ENCODE measurements at places on chromosomes 1 and 21.

- ATAC-seq = no peak
Measured at GRCh38 chr1:55352080-55352810, 137.1 kb upstream of the USP24 start.

DNA sequence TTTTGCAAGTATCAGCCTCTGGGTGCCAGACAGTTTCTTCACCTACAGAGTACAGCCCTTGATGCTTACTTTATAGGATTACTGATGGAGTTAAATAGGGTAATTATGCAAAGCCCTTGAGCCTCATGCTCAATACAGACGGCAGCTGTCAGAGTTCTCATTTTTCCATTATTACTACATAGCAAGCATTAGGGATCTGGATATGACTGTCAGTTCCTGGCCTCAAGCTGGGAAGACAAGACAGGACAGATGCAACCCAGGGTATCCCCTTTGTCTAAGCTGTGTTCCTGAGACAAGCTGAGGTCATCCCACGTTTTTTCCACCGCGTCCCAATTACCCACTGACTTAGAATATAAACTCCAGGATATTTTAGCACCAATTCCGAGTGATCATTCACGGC is 94.4 kb downstream of the SLC35F3 start:
- peak; percentile 49 for ATAC-seq

DNA sequence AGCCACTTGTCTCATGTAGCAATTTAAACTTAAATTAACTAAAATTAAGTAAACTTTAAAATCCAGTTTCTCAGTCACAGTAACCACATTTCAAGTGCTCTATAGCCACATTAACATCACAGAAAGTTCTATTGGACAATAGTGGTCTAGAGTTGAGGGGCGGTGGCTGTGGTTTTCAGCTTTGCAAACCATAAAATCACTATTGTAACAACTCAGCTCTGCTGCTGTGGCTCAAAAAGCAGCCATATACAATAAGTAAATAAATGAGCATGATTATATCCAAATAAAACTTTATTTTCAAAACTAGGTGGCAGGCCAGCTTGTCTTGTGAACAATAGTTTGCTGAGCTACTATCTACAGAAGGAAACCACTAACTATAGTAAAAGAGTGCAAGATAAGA is 43.4 kb upstream of the C1orf53 start:
- no peak for ATAC-seq

DNA sequence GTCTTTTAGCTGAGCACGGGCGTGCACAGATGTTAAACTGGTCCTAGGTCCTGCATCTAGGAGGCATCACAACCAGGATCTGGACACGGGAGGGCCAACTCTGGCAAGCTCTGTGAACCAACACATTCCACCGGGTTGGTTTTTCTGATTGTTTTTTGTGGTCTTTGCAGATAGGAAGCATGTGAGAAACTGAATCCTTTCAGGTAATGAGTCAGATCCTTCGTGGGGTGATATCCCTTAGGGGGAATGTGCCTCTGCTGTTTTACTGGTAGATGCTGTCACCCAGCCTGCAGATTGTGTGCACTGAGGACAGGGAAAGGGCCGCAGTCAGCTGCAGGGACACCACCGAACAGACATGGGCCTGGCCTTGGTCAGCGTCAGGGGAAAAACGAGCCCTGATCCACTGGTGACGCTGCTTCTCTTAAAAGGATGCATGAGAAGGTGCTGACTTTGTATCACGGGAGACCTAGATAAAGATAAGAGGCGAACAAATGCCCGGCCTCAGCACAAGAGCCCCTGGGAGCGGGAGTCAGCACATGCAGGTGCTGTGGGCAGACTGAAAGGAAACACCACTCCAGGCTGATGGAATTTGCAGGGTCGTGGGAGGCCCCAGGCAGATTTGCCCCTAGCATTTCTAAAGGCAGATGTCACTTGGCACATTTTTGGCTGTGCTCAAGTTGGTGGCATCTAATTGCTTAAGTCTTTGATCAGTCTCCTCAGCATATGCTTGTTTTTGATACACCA is 51.1 kb downstream of the DOP1B start:
- ATAC-seq = no peak

DNA sequence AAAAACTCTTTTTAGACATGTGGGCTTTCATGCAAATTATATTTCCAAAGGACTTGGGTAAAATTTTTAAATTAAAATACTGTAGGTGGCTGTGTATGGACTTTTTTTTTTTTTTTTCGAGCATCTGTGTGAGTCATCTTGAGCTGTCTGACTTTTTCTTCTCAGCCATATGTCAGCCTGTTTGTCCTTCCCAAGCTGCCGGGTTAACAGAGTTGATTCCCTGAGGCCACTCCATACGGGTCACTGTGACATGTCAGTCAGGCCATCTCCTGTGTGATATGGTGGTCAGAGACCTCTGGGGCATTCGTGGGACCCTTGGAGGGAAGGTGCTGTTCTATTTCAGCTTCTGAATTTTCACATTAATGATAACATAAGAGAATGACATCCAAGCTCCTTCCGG is 148.3 kb downstream of the KCNJ6 start:
- no peak for ATAC-seq

- ATAC-seq = no peak
Measured at GRCh38 chr1:200301152-200301551, 108.7 kb downstream of the ZNF281 start.

DNA sequence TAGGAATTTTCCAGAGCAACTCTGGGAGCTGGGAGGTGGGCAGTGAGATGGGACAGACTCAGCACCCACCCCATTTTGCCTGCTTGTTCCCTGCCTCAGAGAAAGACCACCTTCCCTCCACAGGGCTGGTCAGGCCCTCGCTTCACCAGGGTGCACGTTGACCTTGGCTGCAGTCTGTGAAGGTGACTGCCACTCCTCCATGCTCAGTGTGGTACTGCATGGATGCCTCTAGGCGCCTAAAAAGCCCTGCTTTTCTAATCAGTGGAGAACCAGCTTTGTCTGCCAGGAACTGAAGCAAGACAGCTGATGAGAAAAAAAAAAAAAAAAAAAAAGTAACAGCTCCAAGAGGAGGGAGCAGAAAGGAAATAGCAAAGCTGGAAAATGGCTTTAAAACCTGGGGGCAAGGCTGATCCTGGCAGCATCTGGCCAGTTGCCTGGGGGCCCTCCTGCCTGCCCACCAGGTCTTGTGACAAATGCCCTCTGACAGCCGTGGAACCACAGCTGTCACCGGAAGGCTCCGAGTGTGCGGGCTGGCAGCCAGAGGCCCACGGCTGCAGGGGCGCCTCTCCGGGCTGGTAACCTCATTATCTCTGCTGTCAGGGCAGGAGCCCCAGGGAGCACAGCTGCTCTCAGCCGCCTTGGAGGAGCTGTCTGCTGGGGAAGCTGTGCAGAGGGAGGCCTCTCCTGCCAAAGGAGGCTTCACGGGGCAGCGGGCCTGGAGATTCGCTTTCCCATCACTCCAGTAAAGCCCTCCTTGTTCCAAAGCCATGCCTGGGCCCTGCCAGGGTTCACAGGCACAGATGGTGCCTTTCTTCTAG is 13.7 kb downstream of the KIAA1614 start:
- no peak for ATAC-seq

- peak; percentile 45 for ATAC-seq
Measured at GRCh38 chr1:36023098-36023769, 60.7 kb upstream of the TEKT2 start.

- ATAC-seq = no peak
Measured at GRCh38 chr21:40052276-40052675, 185.0 kb downstream of the PCP4 start.

- ATAC-seq = no peak
Measured at GRCh38 chr1:71668065-71668464, 587.2 kb upstream of the ZRANB2 start.

DNA sequence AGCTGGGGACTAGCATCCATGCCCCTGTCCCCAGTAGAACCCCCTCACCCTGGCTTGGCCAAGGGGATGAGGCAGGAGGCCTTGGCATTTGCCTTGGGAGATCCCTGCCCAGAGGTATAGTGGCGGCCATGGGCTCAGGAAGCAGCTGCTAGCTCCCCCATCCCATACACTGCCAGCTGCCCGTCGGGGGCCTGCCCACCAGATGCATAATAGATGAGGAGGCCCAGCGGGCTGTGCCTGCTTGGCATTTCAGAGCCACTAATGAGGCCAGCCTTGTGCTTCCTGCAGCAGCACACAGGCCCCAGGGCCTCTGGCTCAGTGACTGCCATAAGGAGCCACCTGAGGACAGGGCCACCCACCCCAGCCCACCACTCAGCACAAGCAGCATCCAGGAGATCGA is 23.6 kb downstream of the RAP1GAP start:
- no peak for ATAC-seq

Measured in esophagus mucosa (tissue), 1 donor.